Activated T-helper 1 cell treated with anti-CD3 and anti-CD28 coated beads, Interleukin-2, amount 50 U/mL, for 16 hours (primary cell): ENCODE measurements at places on chromosomes 2 and 18.

DNA sequence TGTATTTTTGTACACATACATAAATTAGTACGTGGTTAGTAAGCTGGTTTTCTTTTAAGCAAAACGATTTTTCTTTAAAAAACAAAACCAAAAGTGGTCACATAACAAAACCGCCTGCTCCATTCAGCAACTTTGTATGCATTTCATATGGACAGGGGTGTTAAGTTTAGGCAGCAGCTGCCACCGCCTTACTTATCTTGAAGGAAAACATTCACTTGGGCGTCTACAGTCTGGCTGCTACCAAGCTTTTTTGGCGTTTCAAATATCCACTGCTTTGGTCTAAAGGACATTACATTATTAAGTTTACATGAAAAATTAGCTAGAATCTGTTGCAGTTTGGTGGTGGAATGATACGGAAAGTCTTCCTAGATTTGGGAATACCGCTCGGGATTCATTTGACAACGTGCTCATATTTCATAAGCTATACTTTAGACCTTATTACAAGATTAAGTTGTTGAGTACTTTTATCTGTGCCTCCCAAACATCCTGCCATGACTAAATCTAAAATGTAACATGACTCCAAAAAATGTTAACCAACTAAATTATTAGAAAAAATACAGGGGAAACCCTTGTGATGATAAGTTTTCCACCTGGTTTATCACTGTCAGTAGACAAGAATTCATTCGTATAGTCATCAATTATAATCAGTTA lies 214.8 kb downstream of the NEDD4L start:
- DNase-seq: no peak

GRCh38 chr2:112643488-112643887 lies 2.3 kb upstream of the SLC20A1 start:
- DNase-seq: no peak

- no peak for DNase-seq
Observed at GRCh38 chr2:71570511-71570910, 117.2 kb downstream of the DYSF start.

GRCh38 chr18:10032331-10033015 lies 118.7 kb downstream of the VAPA start:
- DNase-seq: no peak

GRCh38 chr2:217367464-217367863 lies 507.6 kb upstream of the TNP1 start:
- DNase-seq: no peak

- DNase-seq: no peak
Observed at GRCh38 chr18:26956863-26957262, 91.4 kb upstream of the AQP4 start.
